ENCODE measurements at places on chromosomes 16 and 17.

DNA sequence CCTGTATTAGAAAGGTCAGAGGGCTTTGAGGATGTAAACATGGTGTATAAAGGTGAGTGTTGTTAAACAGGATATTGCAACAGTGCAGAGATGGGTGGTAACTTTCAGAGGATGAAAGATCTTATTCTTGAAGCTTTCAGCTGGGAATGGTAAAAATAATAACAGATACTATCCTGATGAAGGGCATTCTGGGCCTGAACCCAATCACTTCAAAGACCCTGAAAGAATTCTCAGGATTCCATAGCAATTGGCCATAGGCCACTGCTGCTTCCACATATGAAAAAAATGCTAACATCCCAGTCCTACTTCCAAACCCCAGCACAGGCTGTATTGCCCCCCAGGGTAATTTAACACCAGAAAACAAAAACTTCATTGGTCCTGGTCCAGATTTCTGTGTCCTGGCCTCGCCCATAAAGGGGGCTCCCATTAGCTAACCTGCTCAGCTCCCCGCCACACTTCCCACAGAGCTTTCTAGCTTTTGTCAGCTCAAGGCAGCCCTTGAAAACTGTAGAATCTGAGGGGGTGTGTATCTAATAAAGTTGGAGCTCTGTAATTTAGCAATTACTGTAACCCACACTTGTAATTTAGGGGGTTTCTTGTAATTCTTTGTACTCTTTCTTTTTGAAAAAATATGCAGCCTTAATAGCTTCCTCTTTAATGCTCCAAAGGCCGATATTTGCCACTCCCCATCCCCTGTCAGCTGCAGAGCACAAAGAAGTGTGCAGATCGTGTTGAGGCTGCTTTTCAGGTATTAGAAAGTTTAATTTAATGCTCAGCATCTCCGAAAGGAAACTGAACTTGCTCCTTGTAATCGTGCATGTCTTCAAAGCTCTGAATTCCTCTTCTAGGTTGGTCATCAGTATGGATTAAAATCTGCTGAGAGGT, 371.5 kb downstream of the SEC14L1 start:
- no peak for DNase-seq

- DNase-seq = no peak
These were observed 138.0 kb downstream of the ANKFN1 start for GRCh38 chr17:56291226-56291805.

DNA sequence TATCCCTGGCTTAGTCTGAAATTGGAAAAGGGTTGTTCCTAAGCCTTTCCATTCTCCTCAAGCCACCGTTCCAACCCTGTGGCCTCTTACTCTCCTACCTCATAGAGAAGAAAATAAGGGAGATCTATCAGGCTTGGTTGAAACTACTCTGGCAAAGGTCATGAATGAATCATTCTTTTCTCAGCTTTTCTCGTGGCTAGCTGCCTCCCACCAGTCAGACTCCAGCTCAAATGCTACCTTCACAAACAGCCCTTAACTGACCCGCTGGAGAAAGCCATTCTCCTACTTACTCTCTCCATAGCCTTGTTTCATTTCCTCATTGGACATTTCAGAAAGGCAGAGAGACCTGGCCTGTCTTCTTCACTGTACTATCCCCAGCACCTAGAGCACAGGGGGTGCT, 8.9 kb downstream of the MYH10 start:
- DNase-seq = peak; percentile 4

DNA sequence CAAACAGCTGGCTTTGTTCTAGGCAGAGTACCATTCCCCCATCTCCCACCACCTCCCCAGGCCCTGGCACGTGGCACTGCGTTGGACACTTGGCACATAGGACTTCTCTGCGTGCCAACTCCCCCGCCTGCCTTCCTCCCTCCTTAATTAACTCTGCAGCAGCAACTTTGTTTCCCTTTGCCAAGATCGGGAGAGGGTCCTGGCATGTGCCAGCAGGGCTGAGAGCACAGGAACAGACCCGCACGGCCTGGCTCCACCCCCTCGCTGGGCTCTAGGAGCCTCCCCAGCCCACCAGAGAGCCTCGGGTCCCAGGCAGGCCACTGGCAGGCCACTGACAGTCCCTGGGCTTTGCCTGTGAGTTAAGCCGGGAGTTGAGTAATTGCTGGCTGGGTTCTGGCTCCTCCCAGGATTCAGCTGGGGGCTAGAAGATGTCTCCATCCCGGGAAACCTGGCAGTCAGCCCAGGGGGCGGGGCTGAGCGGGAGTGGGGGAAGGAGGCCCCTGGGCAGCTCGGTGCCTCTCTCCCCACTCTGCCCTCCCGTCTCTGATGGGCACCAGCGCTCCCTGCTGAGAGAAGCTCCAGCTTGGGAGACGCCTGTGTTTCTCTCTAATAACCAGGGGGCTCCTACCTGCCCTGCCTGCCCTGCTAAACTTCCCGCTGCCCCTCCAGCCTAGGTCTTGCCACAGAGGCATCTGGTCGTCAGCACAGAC, 224.0 kb upstream of the TNRC6C start:
- DNase-seq = no peak

DNA sequence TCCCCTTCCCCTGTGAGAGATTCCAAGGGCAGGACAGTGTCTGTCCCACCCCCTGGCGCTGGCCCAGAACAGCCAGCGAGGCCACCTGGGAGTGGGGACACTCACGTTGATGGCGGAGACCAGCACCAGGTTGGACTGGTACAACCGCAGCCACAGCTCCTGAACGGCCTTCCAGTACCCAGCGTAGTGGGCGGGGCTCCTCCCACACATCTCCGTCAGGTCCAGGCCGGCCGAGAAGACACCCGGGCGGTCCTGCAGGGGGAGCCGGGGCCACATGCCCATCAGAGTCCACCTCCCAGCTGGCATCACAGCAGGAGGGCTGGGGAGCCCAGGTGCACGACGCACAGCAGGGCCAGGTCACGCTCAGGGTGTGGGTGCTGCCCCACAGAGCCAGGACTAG, 7.1 kb downstream of the ECI1 start:
- DNase-seq = no peak

- DNase-seq = no peak
These were observed 7.1 kb upstream of the DCAF7 start for GRCh38 chr17:63542942-63543821.

GRCh38 chr16:55370762-55371482, 46.9 kb downstream of the IRX6 start:
- peak; percentile 47 for DNase-seq

DNA sequence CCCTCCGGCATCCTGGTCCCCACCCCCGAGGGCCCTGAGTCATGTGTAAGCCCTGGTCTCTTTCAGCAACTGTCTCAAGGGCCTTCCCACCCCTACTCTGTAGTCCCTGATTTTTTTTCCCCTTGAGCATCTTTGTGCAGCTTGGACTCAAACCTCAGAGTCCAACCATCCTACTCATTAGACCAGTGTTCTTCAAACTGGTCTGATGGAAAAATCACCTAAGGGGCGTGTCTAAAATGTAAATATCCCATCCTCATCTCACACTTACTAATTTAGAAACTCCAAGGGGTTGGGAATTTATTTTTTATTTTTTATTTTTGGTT, 624 bp downstream of the G6PC3 start:
- no peak for DNase-seq

DNA sequence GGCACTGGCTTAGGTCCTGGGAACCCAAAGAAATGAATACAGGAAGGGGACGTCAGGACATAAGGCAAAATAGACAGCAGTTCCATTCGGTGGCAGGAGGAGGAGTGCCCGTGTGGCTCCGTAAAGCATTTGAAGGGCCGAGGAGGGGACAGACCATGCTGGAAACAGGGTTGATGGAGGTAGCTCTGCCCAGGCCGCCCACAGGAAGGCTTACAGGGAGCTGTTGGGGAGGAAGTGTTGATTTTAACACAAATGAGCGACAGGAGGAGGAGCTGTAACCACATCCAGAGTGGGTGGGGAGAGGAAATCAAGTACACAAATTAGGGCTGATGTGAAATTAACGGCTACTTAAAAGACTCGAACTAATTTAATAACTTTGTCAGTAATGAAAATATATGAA, 54.6 kb downstream of the RBFOX3 start:
- DNase-seq = no peak

- no peak for DNase-seq
These were observed 13.8 kb downstream of the RBFOX3 start for GRCh38 chr17:79597040-79597439.

DNA sequence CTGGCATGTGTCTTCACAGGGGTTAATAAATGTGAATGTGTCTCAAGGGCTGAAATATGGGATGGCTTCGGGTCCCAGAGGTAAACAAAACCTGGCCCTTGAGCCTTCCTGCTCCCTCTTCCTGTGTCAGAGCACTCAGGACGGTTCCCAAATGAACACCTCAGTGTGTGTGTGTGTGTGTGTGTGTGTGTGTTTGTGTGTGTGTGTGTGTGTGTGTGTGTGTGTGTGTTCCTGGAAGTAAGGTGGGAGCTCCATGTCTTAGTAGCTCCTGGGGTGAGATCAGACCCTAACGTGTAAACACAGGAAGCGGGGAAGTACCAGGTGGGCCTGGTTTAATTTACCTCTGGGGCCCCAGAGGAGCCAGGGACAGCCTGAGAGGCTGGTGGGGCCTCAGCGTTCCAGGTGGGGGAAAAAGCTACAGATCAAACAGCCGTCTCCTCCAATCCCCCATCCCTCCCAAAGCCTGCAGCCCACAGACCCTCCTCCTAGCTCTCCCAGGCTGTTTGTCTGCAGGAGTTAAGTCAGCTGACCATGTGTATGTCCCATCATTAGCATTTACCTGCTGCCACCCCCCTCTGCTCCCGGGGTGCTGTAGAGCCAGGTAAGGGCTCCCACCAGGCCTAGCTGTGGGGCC, 6.1 kb downstream of the KIF19 start:
- no peak for DNase-seq

DNA sequence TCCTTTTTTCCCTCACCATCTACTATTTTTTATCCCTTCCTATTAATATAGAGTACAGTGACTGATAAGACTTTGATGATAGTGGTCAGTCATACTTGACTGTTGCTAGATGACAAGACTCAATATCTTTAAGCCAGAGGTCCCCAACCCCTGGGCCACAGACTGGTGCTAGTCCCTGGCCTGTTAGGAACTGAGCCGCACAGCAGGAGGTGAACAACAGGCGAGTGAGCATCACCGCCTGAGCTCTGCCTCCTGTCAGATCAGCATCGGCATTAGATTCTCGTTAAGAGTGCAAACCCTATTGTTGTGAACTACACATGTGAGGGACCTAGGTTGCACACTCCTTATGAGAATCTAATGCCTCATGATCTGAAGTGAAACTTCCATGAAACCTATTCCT, 341.3 kb downstream of the BCAS3 start:
- no peak for DNase-seq

DNA sequence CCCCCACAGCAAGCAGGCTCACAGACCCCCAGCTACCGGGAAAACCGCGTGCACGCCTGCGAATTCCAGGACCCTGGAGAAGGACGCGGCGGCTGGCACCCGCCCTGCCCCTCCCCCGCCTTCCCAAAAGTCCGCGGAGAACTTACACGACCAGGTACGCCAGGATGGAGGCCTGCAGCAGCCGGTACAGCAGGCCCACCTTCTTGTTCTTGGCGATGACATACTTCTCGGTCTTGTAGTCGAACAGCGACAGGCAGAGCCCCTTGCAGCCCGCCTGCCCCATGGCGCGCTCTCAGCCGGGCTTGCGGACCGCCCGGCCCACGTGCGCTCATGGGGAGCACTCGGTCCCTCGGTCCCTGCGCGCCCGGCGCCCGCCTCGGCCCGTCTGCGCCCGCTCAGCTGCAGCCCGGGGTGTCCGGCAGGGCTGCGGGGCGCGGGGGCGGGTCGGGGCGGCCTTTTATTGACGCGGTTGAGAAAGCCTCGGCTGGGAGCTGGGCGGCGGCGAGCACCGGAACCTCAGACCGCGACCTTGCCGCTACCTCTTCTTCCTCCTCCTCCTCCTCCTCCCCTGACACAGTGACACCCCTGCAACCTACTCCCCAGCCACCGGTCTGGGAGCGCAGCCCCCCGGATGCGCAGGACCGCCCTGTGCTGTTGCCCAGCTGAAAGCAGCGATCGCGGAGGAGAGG, at the start of gene P2RX5:
TSS of gene P2RX5 (minus strand) at position 433 of the 689 bp plus-strand sequence. CDS start at position 283, 150 bp downstream.
- peak; percentile 34 for DNase-seq

DNA sequence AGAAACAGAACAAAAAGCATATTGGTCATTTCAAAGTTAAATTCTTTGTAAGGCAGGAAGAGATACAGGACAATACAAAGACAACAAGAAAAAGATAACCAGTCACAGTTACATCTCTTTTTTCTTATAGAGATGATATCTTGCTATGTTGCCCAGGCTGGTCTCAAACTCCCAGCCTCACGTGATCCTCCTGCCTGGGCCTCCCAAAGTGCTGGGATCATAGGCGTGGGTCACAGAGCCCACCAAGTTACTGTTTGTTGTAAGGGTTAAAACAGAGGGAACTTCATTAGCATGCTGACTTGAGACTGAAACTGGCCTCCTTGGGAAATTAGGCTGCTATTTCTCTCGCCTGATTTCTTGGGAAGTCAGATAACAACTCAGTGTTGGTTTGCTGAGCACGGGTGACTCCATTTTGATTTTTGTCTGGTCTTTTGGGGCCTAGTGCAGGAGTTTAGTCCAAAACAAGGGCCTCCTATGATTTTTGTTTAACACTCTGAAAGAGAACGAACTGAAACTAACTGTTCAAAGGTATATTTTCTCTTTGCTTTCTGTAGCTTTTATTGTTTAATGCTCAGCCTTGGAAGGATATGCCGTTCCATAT, 31.5 kb upstream of the SEC14L1 start:
- DNase-seq = no peak

GRCh38 chr17:15513856-15514459, 46.5 kb upstream of the CDRT4 start:
- DNase-seq = no peak

DNA sequence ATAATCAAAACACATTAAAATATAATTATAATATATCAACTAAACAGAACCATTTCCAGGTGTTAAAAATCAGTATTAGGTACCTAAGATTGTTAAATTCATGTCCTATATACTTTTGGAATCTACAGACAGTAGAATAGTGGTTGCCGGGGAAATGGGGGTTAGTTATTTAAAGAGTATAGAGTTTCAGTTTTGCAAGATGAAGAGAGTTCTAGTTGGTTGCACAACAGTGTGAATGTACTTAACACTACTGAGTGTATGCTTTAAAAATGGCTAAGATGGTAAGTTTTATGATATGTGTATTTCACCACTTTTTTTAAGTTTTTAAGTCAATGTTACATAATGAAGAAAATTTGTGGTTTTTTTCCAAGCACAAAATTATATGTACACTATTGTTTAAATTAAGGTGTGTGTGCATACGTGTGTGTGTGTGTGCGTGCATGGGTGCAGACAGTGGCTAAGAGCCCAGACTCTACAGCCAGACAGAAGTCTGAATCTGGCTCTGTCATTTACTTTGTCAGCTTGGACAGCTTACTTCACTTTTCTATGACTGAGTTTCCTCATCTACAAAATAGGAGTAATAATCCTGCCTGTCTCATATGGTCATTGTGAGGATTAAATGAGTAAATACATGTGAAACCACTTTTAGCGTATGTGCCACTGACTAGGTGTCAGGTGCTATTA, 25.3 kb upstream of the PHAF1 start:
- DNase-seq = no peak

- peak; percentile 94 for DNase-seq
These were observed 16.4 kb downstream of the CDH5 start for GRCh38 chr16:66382966-66383299.

GRCh38 chr16:63776034-63776433, 1345.8 kb downstream of the CDH11 start:
- DNase-seq = no peak

GRCh38 chr17:83201206-83202001, 122.0 kb downstream of the METRNL start:
- no peak for DNase-seq
